ENCODE measurements at places on chromosomes 2 and 18.

GRCh38 chr2:52429740-52430139 lies 1337.9 kb upstream of the CHAC2 start:
- no peak for DNase-seq

DNA sequence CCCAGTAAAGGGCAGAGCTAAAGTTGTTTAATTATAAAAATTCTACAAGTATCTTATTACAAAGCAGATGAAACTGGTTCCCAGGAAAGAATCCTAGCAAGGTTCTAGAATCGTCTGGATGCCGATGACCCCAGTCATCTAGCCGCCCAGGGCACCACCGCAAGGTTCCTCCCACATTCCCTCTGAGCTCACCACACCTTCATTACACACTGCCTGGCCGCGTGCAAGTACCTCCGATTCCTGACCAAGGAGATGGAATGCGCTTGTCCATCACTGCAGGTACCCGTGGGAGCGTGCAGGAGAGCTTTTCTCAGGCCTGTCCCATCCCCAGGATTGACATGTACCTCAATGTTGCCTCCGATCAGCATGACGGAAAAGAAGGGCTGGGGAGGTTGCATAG lies 158.5 kb downstream of the LAMA1 start:
- no peak for DNase-seq

GRCh38 chr2:98102878-98103277 lies 15.9 kb downstream of the VWA3B start:
- DNase-seq: no peak

DNA sequence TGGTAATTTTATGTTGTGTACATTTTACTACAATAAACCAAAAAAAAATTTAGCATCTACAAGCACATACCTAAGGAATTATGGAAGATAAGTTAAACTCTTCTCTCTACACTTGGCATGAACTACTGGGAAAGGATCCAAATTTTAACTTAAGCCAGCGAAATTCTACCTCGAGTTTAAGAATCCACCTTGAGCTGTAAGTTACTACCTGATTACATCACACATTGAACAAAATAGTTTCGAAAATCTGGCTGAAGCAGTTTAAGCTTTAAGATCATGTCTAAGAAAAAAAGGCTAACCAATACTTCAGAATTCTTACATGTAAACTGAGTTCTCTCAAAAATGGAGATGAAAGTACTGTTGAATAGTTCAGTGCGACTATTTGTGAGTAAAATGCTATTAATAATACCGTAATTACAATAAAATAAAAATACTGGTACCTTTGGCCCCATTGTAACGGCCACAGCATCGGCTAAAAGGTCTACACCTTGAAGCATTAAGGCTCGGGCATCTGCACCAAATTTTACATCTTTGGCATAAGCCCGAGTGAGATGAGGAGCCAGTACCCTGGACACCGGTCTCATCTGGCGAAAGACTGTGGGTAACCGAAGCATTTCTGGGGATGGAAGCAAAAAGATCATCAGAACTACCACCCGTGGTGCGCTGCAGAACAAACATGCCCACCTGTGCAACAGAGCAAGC lies 1.3 kb downstream of the HSPD1 start:
- DNase-seq: no peak

DNA sequence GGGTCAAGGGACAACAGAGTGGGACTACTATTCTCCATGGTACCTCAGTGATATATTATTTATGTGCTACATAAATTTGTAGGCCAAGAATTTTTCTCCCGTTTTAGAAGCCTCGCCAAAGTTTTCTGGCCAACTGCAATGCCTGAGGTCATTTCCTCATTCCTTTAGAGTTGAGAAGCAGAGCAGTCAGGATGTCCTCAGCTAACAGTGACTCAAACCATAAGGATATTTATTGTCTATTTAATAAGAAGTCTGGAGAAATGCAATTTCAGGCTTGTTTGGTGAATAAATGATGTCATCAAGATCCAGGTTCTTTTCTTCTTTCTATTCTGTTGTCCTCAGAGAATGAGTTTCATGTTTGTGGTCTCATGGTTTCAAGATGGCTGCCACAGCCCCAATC lies 91.0 kb downstream of the ADCYAP1 start:
- DNase-seq: no peak

GRCh38 chr2:29753671-29754444 lies 167.5 kb downstream of the ALK start:
- peak; percentile 78 for DNase-seq

DNA sequence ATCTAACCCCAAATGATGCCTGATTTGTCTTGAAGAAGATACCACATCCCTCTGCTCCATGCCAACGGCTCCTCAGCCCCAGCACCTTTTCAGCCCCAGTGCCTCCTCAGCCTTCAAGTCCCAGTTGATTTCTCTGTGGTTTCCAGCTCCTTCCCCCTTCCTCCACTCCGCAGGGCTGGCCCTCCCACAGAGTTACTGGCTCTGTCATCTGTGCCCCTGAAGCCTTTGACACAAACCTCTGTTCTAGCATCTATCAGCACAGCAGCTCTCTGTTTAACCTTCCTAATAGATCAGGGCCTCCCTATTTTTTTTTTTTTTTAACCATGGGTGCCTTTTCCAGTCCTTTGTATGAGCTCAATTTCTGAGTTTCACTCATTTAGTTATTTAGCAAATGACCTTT lies 201.3 kb upstream of the CXCR4 start:
- DNase-seq: no peak

- no peak for DNase-seq
Observed at GRCh38 chr2:79771493-79771892, 258.6 kb downstream of the CTNNA2 start.

DNA sequence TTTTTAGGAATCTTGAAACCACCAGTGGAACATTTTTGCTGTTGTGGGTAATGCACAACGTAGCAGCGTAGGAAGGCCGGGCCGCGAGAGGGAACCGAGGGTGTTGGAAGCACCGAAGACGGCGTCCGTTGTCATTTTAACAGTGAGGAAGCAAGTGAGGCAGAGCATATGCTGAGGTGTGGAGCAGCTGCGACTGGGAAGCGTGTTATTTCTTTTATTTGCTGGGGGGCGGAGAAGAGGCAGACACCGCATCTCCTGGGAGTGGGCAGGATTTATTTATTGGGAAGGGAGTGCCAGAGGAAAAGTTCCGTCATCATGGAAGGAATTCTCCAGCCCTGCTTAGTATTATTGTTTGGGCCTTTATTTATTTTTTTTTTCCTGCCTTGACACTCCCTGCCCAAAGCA lies 232.8 kb downstream of the KLHL29 start:
- no peak for DNase-seq

DNA sequence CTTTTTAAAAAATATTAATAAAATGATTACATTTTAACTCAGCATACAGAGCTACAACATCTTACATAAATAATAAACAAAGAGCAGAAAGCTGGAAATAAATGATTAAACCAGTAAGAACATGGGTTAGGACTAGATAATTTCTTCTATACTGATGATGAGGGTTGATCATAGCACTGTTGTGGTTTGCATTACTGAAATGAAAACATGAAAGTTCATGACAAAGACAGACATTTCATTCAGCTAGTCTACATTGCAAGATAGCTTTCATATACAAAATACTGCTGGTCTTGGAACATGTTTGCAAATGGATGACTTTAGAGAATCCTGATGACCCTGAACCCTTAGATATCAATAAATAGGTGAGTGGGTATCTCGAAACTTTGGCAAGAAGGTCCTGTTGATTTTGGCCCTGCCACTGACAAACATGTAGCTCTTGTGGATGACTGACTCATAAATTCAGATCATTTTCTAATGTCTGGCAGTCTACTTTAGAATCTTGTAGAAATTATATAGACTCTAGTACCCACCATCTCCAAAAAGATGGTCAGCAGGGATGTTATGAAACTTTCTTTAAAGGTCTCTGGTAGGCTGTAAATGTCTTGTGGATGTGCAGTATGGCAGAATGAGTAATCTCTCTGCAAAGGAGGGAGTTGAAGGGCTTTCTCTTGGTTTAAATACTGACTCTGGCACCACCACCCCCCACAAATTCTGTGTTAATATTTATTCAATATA lies 15.5 kb upstream of the CDC42EP3 start:
- DNase-seq: no peak

- no peak for DNase-seq
Observed at GRCh38 chr18:60693426-60693825, 320.9 kb upstream of the MC4R start.

- DNase-seq: no peak
Observed at GRCh38 chr2:28165087-28165635, 227.5 kb upstream of the FOSL2 start.

GRCh38 chr2:207503234-207503633 lies 26.5 kb upstream of the CREB1 start:
- peak; percentile 70 for DNase-seq

DNA sequence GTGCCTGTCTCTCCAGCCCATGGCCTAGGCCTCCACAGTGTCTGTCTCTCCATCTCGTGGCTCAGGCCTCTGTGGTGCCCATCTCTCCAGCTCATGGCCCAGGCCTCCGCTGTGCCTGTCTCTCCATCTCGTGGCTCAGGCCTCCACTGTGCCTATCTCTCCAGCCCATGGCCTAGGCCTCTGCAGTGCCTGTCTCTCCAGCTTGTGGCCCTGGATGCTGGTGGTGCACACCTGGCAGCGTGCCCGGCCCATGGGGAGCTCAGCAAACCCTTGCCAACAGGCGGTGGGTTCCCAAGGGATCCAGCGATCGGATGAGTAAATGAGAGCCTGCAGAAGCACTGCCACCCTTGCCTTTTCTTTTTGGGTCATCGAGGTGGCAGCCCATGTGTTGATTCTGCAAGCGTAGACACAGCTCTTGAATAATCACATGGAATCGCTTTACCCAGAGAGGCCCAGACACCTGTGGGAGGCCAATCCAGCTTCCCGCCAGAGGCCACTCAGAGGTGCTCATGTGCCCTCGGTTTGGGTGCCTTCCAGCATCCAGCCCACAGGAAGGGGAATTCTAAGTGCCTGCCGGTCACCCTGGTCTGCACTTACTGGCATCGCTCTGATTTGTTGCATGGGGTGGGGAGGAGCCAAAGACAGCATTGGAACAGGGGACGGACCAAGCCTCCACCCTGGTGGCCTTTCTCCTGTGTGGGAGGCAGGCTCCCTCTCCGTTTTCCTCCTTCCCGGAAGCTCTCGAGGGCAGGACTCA lies 101.8 kb upstream of the HDAC4 start:
- DNase-seq: no peak

- no peak for DNase-seq
Observed at GRCh38 chr2:6073191-6074088, 381.3 kb downstream of the SOX11 start.

- no peak for DNase-seq
Observed at GRCh38 chr2:173424886-173425285, 70.2 kb downstream of the CDCA7 start.

DNA sequence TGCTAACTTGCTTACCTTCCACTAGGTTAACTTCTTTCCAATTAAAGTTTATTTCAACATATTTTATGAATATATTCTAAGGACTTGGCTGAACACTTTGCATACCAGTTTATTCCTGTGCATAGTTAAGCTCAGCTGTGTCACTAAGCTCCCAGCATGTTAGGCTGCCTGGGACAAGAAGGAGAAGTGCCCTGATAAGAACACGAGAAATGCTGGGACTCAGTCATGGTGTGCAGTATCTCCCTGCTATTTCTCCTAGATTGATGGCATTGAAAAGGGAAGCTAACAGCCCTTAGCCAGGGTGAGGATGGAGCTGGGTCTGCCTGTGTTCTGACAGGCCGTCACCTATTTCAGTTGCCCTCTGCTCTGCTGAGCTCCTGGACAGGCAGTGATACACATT lies 164.3 kb downstream of the TRABD2A start:
- no peak for DNase-seq

- no peak for DNase-seq
Observed at GRCh38 chr2:217733461-217733860, 269.3 kb downstream of the TNS1 start.

GRCh38 chr18:41887100-41887499 lies 67.9 kb upstream of the PIK3C3 start:
- DNase-seq: no peak

GRCh38 chr2:101528501-101528900 lies 53.6 kb upstream of the RFX8 start:
- no peak for DNase-seq

GRCh38 chr2:221975151-221975550 lies 323.6 kb downstream of the PAX3 start:
- no peak for DNase-seq

DNA sequence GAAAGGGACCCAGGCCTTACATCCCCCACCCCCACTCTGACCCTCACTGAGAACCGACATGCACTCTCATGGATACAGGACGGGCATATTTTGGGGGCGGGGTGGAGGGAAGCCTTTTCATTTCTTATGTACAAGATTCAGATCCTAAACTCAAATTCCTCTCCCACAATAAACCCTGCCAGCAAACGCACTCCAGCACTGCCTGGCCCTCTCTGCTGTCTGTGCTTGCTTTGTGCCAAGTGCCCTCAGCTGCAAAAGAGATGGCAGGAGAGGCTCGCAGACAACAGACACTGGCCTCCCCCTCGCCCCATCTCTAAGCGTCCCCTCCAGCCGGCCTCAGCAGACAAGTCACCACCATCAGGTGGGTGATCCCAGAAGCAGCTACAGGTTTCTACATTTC lies 42.4 kb downstream of the FAM168B start:
- no peak for DNase-seq

DNA sequence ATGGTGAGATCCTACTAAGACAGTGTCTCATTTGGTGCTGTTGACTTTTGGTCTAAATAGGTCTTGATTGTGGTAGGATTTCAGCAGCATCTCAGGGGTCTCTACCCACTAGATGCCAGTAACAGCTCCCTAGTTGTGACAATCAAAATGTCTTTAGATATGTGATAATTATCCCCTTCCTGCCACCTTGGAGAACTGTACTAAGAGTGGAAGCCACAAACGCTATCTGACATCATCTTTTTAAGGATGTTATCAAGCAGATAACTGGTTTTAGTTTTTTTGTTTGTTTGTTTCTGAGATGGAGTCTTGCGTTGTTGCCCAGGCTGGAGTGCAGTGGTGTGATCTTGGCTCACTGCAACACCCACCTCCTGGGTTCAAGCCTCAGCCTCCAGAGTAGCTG lies 3.1 kb downstream of the MGAT5 start:
- no peak for DNase-seq

- no peak for DNase-seq
Observed at GRCh38 chr2:198913394-198914152, 544.2 kb downstream of the SATB2 start.

GRCh38 chr2:58073751-58074150 lies 27.1 kb downstream of the VRK2 start:
- no peak for DNase-seq

DNA sequence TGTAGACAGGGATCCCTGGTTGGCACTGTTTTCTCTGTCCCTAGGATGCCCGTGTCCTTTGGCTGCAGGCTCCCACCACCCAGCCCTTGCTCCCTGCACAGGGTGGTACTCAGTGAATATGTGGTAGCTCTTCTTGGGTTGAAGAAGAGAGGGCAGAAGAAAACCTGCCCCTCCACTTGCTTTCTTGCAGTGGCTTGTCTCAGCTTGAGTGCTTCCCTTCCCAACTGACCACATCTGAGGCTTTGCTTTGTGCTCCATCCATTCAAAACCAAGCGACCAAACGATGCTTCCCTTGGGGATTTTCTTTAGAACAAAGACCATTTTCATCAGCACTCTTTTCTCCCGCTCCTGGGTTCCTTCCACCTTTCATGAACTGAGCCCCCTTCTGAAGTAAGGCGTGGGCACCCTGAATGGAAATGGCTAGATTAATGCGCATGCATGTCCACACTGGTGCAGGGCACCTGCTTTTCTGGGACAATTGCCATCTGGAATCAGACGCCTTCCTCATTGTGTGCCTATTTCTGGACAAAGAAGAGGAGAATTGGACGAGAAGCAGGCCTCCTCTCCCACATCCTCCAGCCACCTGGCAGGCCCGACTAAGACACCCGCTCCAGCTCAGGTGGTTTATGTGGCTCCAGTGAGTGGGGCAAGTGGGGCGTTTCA lies 59.1 kb downstream of the ARL4C start:
- no peak for DNase-seq

- DNase-seq: no peak
Observed at GRCh38 chr2:199811346-199811745, 39.6 kb downstream of the FTCDNL1 start.

Measured in hepatic stellate cell (primary cell).